Sigmoid colon (tissue), 7 donors: ENCODE measurements at places on chromosomes 7 and 10. TPM values are rescaled to one million over a fixed set of nuclear protein-coding genes. Genes with fewer than 3 reads are reported as not detected.

The PRPS1L1 gene
- total RNA-seq, result not detected

The MEOX2 gene
- total RNA-seq, result 1.6 TPM

The SUN3 gene
- total RNA-seq, result not detected

The RPEL1 gene
- total RNA-seq, result not detected

DNA sequence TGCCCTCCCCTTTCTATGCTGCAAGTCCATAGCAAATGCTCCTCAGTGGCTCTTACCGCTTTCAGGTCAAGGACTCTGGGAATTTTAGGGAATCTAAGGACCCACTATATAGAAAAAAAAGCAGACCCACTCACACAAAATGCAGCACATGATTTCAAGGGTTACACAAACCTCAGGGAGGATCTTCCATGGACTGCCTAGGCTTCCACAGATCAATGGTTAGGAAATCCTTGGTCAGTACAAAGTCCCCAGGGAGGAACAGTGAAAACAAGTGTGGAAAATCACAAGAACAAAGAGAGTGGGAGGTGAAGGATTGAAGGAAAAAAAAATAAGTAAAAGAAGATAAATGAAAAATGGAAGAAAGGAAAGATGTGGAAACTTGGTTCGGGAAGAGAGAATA lies 188.4 kb downstream of the AHR start:
- no peak overlapping the region for H3K4me3 ChIP-seq
- no peaks in the 10 kb centered on the region for H3K4me1 ChIP-seq
- no peaks in the 10 kb centered on the region for H3K27me3 ChIP-seq
- DNase-seq, result no peak
- no peaks in the 10 kb centered on the region for H3K36me3 ChIP-seq

GRCh38 chr10:12207114-12207513 lies 11.1 kb downstream of the CDC123 start:
- peaks cover 63% of the 10 kb centered on the region for H3K36me3 ChIP-seq
- no peak overlapping the region for H3K4me3 ChIP-seq
- no peaks in the 10 kb centered on the region for H3K27me3 ChIP-seq
- no peak for DNase-seq

DNA sequence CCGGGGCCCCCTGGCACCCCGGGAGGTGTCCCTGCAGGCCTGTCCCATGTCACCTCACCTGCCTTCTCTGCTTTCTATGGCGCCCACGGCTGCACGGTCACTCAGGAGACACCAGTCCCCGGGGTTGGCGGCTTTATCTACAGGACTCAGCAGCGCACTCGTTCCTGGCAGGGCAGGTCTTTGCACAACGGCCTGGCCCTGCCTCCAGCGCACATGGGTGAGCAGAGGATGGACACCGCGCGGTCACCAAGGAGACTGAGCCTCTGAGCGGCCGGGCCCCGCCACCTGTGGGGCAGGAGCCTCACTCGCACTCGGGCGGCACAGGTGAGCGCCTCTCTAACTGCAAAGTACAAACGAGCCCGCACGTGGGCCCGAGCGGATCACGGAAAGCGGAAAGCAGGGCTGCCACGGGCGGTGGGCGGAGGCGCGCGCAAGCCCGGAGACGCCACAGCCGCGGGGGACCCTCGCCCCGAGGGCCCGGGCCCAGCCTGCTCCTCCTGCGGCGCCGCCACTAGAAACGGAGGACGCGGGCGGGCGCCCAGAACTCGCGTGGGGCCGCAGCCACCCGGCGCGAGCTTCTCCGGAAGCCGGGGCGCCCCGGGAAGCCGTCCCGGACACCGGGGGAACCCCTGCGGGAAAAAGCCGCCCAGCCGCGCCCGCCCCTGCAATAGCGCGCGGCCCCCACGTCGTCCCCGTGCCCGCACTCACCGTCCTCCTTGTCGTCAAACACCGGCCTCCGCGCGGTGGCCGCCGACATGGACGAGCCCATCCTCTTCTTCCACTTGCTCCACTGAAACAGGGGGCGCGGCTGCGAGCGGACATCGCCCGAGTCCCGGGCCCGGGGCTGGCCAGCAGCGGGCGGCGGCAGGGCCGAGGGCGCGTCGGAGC lies 642 bp downstream of the STK32C start:
- H3K27me3 ChIP-seq, result no peaks in the 10 kb centered on the region
- peak; percentile 70 for DNase-seq
- peak overlapping the region; percentile 89 for H3K4me3 ChIP-seq
- peaks cover 15% of the 10 kb centered on the region for H3K4me1 ChIP-seq
- H3K27ac ChIP-seq, result peak overlapping the region; percentile 80
- no peaks in the 10 kb centered on the region for H3K36me3 ChIP-seq

DNA sequence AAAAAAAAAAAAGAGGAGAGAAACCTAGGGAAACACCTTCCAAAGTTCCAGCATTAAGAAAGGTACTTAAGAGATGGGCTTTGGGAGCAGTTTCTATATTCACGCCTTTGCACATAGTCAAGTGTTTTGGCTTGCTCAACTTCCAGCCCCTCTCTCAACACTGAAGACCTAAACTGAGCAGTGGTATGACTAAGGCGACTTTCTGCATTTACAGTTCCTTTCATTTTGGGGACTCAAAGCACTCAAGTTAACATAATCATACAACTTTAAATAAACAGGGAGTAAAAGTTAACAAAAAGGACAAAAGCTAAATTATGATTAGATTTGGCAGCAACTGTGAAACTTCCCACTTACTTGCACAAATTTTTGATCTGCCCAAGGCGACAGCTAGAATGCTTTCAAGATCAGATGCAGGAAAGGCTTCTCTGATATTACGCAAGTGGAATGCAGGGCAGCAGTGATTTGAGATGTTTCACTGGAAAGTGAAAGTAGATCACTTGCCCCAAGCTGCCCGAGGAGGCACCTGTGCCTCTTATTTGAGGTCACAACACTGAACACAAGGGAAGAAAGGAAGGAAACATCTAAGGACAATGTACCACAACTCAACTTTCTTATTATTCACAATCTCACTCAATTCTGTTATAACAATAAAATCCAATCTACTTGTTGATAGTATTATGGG lies 199.5 kb downstream of the SKAP2 start:
- DNase-seq, result no peak
- no peak overlapping the region for H3K27ac ChIP-seq
- no peaks in the 10 kb centered on the region for H3K27me3 ChIP-seq
- no peaks in the 10 kb centered on the region for H3K4me1 ChIP-seq
- H3K36me3 ChIP-seq, result no peaks in the 10 kb centered on the region

- no peaks in the 10 kb centered on the region for H3K36me3 ChIP-seq
These were observed 286.9 kb downstream of the KCNMA1 start for GRCh38 chr10:77350711-77351119.

GRCh38 chr10:84842593-84842992 lies 514.2 kb downstream of the CCSER2 start:
- no peak overlapping the region for H3K4me3 ChIP-seq
- no peak overlapping the region for H3K27ac ChIP-seq
- H3K36me3 ChIP-seq, result no peaks in the 10 kb centered on the region
- H3K27me3 ChIP-seq, result no peaks in the 10 kb centered on the region
- no peak for DNase-seq

DNA sequence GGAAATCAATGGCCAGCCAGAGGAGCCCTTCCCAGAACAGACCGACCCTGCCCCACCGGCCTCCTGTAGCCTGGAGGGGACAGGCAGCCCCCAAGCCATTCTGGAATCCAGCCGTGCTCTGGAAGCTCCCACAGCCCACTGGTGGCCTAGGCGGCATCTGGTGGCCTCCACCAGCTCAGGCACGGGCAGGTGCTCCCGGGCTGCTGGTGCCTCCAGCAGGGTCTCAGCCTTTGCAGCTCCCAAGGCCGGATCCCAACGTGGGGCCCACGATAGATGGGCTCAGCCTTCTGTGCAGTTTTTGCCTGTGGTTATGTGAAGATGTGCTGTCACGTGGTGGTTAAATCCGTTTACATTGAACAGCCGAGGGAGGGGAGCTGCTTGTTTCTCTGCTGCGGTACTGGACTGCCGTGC lies 44.4 kb downstream of the JAKMIP3 start:
- DNase-seq, result peak; percentile 51
- no peak overlapping the region for H3K4me3 ChIP-seq
- H3K4me1 ChIP-seq, result no peaks in the 10 kb centered on the region

DNA sequence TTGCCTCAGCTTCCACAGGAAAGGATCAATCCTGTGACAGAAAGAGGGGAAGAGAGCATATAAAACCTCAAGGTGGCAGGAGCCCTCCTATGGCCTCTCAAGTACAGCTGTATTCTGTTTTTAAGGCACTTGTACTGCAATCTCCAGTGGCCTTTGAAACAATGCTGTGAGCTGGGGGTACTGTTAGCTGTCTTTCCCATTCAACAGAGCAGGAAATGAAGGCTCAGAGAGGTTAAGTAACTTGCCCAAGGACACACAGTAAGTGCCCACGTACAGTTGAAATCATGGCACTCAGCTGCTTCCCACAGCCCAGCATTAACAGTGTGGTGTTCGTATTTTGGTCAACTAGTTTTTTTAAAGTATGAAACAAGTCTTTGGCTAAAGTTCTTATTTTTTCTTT lies 34.0 kb downstream of the DUSP5 start:
- no peaks in the 10 kb centered on the region for H3K27me3 ChIP-seq
- no peak overlapping the region for H3K27ac ChIP-seq
- H3K36me3 ChIP-seq, result no peaks in the 10 kb centered on the region
- H3K4me1 ChIP-seq, result peaks cover 9% of the 10 kb centered on the region

DNA sequence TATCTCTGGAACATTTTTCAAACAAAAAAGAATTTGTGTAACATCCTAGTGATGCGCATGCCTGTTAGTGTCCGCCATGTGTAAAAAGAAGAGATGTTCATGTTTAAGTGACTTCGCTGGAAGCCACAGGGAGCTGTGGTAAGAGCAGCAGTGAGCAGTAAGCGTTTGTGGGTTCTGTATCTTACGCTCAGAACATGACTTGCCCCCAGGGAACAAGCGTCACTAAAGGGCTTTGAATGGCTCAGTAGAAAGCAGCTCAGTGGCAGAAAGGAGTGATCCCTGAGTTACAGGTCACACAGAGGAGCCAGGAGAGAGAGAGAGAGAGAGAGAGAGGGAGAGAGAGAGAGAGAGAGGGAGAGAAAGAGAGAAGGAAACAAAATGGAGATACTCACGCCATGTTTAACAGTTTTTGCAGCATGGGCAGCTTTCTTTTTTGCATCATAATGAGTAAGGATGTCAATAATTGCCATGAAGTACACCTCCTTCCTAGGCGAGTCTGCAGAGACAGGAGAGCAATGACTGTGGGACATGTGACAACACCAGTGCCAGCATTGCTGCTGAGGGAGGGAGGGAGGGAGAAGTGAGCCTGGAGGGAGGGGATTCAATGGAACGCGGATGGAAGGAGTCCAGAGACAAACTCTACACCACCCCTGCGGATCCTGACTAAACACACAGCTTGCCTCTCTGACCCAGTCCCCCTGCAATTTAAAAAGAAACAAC lies 174.6 kb downstream of the PIP4K2A start:
- no peak overlapping the region for H3K4me3 ChIP-seq
- no peaks in the 10 kb centered on the region for H3K27me3 ChIP-seq
- no peak overlapping the region for H3K27ac ChIP-seq
- H3K4me1 ChIP-seq, result no peaks in the 10 kb centered on the region
- peaks cover 55% of the 10 kb centered on the region for H3K36me3 ChIP-seq

DNA sequence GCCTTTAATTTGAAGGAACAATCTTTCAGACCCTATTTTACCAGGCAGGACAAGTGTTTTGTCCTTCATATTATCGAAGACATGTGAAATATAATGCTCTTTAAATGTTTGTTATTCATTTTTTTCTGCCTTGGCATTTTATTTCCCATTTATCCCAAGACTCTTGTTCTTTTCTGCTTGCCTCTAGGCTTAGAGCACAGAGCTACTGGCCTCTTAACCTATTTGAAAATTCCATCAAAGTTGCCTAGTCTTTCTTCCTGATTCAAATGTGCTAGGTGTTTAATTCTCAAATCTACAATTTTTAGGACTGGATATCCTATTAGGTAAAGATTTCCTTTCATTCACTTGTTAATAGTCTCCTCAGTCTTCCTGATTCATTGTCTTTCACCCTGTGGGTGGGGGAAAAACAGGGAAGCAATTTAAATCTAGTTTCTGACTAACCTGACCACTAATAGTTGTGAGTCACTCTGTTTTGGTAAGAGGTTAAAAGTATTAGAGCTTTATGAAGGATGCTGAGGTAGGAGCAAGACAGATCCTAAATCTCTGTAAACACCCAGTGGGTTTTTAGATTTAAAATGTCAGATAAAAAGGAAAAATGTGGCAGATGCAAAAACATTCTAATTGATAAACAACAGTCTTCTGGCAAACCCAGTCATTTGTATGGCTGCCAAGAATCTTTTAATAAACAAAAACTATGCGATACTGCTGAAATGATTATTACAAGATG lies 1.5 kb downstream of the LIPK start:
- H3K27ac ChIP-seq, result no peak overlapping the region
- DNase-seq, result no peak
- no peaks in the 10 kb centered on the region for H3K4me1 ChIP-seq
- H3K27me3 ChIP-seq, result no peaks in the 10 kb centered on the region
- no peaks in the 10 kb centered on the region for H3K36me3 ChIP-seq
- no peak overlapping the region for H3K4me3 ChIP-seq

DNA sequence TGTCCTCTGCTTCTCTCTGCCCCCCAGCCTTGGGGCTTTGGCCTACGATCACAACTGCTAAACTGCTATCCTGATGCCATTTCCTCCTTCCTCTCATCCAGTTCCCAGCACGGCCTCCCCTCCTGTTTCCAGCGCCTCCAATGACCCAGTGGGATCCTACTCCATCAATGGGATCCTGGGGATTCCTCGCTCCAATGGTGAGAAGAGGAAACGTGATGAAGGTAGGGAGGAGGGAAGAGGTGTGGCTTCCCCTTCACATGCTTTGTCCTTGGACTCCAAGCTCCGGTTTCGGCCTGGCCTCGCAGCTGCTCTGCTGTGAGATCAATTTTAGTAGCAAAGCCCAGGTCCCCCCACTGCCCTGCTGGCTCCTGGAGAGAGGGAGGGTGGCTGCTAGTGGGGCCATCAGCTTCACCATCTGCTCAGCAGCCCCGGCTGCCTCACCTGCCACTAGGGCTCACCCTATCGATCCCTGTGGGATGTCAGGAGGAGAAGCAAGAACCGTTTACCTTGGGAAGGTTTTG lies 35.8 kb downstream of the PAX2 start:
- no peaks in the 10 kb centered on the region for H3K4me1 ChIP-seq
- no peak overlapping the region for H3K4me3 ChIP-seq

GRCh38 chr7:11332186-11332864 lies 358.7 kb downstream of the PHF14 start:
- no peaks in the 10 kb centered on the region for H3K27me3 ChIP-seq
- H3K36me3 ChIP-seq, result no peaks in the 10 kb centered on the region
- DNase-seq, result no peak
- H3K27ac ChIP-seq, result no peak overlapping the region
- no peak overlapping the region for H3K4me3 ChIP-seq

- peaks cover 5% of the 10 kb centered on the region for H3K4me1 ChIP-seq
- no peak overlapping the region for H3K4me3 ChIP-seq
- no peak overlapping the region for H3K27ac ChIP-seq
- DNase-seq, result no peak
- no peaks in the 10 kb centered on the region for H3K36me3 ChIP-seq
- H3K27me3 ChIP-seq, result no peaks in the 10 kb centered on the region
These were observed 289.5 kb upstream of the AOAH start for GRCh38 chr7:37013771-37014170.

- no peak overlapping the region for H3K4me3 ChIP-seq
- no peaks in the 10 kb centered on the region for H3K27me3 ChIP-seq
- no peak overlapping the region for H3K27ac ChIP-seq
- DNase-seq, result no peak
These were observed 47.7 kb downstream of the CDH23 start for GRCh38 chr10:71444284-71445054.
